ENCODE measurements at places on chromosomes 16 and 17.

GRCh38 chr16:79885320-79885719 lies 284.8 kb upstream of the MAF start:
- DNase-seq = no peak

GRCh38 chr17:49403514-49404289 lies 11.0 kb downstream of the PHB1 start:
- DNase-seq = no peak

GRCh38 chr17:28796062-28796461 lies 46.5 kb downstream of the FAM222B start:
- no peak for DNase-seq

- no peak for DNase-seq
Observed at GRCh38 chr17:81870981-81871386, at the start of gene ARHGDIA. ARHGDIA (minus strand) TSS chr17:81871337; CDS start chr17:81869930, 1,407 bp downstream.

- DNase-seq = no peak
Observed at GRCh38 chr16:58853854-58854791, 120.0 kb upstream of the GOT2 start.

- no peak for DNase-seq
Observed at GRCh38 chr17:67912656-67913055, 83.6 kb downstream of the C17orf58 start.

DNA sequence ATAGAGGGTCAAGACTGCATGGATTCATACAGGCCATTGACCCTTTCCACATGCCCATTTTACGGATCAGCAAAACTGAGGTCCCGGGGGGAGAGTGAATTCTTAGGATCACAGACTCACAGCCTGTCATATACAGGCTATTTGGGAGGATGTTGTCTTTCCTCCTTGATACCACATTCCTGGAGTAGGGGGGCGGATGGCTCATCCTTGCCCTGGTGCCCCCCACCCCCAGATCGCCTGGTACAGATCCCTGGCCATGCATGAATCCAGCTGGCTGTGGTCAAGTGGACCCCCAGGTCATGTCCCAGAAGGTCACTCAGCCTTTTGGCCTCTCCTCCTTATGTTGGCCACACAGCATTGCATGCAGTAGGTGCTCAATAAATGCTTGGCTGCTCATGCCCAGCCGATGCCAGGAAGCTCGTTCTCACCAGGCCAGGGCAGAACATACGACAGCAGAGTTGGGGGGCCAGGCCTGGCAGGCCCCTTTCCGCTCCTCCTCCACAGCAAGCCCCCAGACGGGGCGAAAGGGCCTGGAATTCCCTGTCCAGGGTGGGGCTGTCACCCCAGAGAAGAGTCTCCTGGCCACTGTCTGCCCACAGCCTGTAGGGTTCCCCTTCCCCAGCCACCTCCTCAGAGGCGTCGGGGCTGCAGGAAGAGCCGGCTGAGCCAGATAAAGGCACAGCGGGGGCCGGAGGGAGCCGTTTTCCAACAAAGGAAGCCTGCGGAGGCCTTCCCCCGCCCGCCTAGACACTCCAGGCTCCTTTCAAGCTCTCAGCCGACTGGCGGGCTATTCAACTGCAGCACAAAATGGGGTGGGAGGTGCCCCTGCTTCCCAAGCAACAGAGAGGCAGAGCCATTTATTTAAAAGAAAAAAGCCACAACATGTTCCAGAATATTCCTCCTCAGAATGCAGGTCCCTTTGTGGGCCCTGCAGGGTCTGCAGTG lies 215.7 kb upstream of the CIBAR2 start:
- DNase-seq = peak; percentile 76

GRCh38 chr17:14261406-14261805 lies 24.7 kb upstream of the CDRT15 start:
- no peak for DNase-seq

GRCh38 chr16:75579281-75579834 lies 13.2 kb downstream of the GABARAPL2 start:
- no peak for DNase-seq

DNA sequence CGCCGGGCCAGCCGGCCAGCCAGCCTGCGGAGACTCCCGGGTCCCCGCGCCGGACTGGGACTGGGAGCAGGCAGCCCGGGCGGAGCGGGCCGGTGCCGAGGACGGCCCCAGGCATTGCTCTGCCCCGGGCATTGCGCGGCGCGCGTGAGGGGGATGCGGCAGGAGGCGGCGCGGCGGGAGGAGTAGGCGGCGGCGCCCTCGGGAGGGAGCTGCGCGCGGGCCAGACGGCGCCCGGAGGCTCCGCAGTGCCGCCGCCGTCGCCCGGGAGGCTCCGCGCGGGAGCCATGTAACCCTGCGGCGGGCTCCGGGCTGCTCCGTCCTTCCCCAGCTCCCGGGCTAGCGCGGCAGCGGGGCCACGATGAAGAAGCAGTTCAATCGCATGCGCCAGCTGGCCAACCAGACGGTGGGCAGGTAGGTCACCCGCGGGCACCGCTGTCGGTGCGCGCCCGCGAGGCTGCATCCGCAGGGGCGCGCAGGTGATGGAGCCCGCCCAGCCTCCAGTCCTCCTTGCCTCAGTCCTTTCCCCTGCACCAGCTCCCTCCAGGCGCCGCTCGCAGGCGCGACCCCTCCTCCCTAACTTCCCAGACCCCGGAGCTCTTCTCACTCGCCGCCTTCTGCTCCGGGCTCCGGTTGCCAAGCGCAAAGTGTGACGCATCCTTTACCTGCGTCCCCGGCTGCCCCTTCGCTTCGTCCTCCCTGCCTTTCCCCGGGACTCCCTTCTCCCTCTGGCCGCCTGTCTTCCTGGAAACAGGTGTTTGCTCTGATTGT lies at the start of gene ARHGAP44:
ARHGAP44 (plus strand) TSS at position 18 of the 768 bp plus-strand sequence; CDS start at position 359, 341 bp downstream.
- DNase-seq = no peak

GRCh38 chr17:41301204-41301790 lies 1.4 kb downstream of the KRTAP29-1 start:
- no peak for DNase-seq

GRCh38 chr16:13866073-13866472 lies 53.9 kb upstream of the ERCC4 start:
- DNase-seq = no peak

GRCh38 chr17:45302649-45303173 lies 14.1 kb downstream of the MAP3K14 start:
- DNase-seq = no peak

DNA sequence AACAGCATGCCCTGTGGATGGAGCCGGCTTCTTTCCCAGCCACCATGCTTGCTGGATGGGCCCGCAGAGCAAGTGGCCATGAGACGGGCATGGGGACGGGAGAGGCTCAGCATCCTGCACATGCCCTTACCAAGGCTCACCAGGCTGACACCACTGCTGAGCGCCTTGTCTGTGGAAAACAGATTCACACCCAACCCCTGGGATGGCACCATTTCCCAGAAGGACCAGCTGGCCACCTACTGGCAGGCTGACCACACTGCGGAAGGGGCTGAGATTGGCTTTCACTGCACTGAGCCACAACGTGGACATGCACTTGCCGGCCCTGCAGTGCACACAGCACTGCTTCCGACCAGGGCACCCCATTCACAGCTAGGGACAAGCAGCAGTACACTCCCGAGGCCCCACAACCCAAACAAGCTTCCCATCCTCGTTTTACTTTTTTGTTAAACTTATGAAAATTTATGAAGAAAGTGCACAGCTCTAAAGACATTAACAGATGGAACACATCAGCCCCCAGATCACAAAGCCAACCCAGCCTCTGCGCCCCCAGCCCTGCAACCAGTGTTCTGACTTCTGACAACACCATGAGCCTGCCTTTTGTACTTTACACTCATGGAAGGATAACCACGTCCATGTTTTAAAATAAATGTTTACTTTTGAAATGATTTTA lies 13.9 kb upstream of the KRTAP17-1 start:
- no peak for DNase-seq

DNA sequence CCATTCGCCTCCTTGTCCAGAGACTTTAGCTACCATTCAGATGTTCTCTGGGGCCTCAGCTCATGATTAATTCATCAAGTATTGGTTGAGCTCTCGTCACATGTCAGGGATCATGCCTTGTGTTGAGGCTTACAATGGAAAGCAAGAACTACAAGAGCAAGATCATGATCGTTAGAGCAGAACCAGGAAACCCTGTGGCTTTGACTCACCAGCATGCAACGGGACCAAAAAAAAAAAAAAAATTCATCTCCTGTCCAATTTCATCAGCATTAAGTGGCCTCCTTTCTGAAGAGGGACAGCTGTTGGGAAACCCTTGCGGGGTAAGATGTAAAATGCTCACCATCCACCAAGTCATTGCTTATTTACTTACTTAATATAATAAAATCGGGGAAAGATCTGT lies 12.1 kb upstream of the USP10 start:
- DNase-seq = peak; percentile 84

- no peak for DNase-seq
Observed at GRCh38 chr16:87190288-87191230, 126.6 kb downstream of the C16orf95 start.

DNA sequence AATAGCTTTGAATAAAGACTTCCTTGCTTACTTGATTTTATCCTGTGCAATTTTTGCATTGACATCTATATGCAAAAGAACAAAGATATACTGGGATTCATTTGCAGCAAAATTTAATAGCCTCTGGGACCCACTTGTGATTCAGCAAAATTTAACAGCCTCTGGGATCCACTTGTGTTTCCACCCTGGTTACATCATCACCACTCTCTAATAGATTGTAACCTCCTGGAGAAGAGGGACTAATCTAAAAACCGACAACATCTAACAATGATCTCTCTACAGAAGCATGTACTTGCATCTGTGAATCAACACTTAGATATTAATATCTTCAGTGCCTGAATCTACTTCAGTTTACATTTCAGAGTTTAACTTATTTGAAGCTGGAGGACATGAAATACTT lies 202.0 kb upstream of the CPHXL start:
- DNase-seq = no peak

- no peak for DNase-seq
Observed at GRCh38 chr16:4641895-4642294, 17.3 kb downstream of the MGRN1 start.

- DNase-seq = peak; percentile 23
Observed at GRCh38 chr17:67365738-67366192, 612 bp downstream of the PSMD12 start.

DNA sequence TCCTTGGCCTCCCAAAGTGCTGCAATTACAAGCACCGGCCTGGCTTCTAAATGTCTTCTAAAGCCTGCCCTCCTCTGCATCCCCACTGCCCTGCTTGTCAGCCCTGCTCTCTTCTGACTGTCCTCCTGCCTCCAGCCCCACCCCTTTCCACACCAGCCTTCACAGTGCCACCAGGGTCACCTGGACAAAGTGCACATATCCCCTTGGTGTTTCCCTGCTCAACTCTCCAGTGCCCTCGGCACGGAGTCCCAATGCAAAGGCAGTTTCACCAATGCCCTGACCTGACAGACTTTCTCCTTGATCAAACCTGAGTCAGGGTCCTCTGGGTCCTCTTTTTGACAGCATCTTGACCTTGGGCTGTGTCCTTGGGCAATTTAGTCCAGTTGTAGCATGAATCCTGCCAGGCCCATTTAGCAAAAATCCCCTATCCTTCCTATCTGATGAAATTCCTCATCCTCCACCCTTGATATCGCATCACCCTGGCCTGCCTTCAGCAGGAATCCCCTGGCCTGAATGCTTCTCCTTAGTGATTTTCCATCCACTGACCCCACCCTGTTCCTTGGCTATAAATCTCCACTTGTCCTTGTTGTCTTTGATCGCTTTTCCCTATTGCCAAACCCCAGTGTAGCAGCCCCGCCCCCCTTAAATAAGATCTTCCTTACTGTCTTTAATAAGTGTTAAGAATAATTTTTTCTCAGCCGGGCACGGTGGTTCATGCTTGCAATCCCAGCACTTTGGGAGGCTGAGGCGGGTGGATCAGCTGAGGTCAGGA lies 42.7 kb upstream of the ETV4 start:
- DNase-seq = no peak

DNA sequence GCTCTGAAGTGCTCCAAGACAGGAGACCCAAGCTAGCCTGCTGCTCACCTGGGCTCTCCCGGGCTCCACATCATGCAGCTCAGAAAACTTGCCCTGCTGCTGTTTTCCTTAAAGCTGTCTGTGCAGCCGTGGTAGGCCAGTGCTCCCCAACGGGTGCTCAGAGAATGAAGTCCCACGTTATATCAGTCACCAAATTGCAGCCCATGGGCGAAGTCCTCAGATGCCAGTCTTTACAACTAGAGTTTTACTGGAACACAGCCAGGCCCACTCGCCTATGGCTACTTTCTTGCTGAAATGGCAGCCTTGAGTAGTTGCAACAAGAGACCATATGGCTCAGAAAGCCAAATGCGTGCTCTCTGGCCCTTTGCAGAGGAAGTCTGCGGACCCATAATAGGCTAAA lies 6.3 kb downstream of the CREBBP start:
- no peak for DNase-seq

DNA sequence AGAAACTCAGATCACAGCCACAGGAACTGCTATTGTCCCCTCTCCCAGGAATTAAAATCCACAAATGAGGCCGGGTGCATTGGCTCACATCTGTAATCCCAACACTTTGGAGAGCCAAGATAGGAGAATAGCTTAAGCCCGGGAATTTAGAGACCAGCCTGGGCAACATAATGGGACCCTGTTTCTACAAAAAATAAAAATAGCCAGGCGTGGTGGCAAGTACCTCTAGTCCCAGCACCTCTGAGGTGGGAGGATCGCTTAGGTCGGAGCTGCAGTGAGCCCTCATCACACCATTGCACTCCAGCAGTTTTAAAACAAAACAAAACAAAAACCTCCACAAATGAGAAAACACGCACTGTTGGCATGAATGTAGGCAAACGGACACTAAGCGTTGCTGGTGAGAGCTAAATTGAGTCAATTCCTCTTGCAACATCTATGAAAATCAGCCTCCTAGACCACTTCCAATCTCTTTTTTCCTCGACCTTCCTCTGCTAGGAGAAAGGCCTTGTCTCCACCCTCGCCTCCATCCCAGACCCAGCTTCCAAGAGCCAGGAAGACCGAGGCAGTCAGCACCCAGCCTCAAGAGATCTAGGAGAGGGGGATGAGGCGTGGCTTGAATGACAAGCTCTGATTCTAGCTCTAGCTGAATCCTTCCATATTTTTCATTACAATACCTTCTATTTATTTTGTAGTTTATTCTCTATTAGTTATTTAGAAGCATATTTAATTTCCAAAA lies 14.8 kb downstream of the TLE7 start:
- DNase-seq = no peak

DNA sequence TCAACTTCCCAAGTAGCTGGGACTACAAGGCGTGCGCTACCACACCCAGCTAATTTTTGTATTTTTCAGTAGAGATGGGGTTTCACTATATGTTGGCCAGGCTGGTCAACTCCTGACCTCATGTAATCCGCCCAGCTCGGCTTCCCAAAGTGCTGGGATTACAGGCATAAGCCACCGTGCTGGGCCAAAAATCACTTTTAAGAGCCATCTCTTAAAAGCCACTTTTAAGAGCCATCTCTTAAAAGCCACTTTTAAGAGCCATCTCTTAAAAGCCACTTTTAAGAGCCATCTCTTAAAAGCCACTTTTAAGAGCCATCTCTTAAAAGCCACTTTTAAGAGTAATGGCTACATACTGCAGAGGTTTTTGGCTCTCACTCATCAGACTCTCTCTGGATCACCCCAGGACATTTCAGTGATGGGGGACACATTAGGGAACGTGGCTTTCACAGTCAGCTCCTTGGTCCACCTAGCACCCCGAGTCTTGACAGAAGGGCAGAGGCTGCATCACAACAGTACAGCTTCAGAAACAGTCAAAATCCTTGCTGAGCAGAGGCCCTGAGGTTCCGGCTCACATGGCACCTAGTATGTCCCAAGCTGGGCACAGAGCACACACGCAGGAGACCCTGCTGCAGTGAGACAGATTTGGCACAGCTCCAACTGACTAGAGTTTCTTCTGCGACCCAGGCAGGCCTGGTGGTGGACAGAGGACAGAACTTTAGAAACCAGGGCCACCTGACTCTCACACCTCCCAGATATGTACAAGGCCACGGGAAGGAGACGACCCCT lies 23.6 kb downstream of the RANBP10 start:
- DNase-seq = no peak

GRCh38 chr17:39599004-39599664 lies 8.6 kb downstream of the NEUROD2 start:
- DNase-seq = no peak

GRCh38 chr17:73895157-73895556 lies 250.9 kb upstream of the SDK2 start:
- no peak for DNase-seq
